ENCODE measurements at places on chromosomes 1 and 21.

DNA sequence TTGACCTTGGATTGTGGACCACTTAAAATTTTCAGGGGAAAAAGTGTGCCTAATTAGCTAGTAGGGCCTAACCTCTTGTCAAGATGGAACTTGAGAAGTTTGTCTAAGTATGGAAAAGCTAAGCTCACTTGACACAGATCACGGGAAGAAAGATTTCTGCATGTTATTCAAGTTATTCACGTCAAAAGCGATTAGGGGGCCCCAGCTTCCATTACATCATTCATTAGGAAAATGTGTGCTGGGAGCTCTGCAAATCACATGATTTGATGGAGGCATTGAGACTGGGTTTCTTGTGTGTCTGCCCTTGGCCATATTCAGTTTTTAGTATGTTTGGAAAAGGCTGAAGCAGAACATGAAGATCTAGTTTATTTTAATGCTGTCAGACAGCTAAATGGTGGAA lies 15.5 kb upstream of the POGZ start:
- DNase-seq, result no peak

DNA sequence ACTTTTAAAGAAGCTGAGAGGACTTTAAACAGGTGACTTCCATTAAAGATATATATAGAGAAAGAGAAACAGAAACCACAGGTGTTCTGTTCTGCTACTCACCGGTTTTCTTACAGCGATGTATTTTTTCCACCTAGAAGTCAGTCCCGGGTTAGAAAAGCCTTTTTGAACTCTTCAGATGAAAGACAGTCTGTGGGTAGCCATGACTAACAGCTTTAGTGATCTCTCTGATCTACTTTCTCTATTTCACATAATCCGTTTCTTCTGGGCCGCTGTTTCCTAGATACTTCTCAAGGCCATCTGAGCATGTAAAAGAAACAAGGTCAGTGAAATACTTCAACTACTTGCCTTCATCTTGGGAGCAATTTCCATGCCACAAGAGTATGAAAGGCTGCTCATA lies 25.1 kb downstream of the WDR64 start:
- no peak for DNase-seq

GRCh38 chr1:8239039-8239305 lies 78.9 kb upstream of the SLC45A1 start:
- DNase-seq, result no peak

DNA sequence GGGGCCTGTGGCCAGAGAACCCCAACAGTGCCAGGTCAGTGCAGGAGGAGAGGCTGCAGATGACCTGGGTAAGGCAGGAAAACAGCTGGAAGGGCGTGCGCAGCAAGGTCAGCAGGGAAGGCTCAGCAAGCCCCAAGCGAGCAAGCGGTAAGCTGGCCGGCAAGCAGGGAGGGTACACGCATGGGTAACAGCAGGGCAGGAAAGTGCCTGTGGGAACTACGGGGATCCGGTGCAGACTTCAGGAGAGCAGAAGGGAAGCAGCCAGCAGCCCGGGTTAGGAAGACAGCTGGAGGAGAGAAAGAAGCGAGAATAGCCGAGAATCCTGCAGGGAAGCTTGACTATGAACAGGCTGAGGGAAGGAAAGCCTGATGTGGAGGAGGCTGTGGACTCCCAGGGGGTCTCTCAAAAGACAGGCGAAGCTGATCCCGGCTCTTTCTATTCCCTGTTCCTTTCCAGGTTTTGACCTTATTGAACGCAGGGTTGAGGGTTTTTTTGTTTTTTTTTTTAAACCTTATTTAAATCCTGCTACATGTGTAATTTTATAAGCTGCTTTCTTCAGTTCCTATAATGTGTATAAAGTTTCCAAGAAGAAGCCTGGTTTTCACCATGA lies 20.9 kb downstream of the UMODL1 start:
- DNase-seq, result no peak

- no peak for DNase-seq
Measured at GRCh38 chr1:223219318-223219635, 76.2 kb upstream of the TLR5 start.
